ENCODE measurements at places on chromosomes 16 and 17.

DNA sequence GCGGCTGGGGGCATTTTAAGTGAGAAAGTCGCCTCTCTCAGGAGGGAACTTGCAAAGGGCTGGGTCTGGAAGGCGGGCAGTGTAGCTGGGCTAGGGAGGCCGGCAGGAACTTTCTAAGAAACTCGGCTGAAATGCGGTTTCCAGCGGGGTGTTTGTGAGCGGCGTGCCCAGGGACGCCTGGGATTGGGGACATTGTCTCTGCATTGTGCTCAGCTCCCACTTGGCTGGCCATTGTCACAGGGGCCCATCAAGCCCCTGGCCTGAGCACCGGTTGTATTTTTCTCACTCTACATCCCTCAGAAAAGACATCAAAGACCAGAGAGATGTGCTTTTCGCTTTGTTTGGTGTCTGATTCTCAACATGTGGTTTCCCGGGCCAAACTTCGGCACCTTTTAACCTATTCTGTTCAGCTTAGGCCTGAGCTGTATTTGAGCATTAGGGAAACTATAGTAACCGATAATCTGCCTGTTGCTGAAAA, 291.1 kb upstream of the IRX3 start:
- no peak for DNase-seq

GRCh38 chr16:17461951-17462729, 8.6 kb downstream of the XYLT1 start:
- peak; percentile 14 for DNase-seq

DNA sequence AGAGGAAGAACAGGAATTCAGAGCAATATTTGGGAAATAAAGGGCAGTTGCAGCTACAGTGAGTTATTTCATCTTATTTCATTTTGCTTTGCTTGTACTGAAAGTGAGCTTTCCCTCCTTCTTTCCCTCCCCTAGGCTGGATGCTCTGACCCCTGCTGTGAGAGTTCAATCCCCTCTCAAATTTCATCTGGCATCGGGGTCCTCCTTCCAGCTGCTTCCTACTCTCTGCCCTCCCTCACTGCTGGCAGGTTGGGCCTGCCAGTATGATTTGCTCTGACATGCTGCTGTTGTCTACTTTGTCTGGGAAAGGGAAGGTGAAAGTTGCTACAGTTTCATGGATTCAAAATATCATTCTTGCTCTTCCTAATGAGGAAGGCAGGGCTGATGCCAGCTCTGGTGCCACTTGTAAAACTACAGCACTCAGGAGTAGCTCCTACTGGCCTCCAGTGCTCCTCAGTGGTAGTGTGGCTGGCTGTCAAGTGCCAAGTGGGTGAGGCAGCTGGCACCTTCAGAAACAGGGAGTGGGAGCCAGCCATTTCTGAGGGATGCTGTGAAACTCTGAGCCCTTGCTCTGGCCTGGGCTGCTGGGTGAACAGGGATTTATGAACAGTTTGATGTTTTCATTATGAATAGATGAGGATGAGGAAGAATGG, 408.6 kb downstream of the HAPSTR1 start:
- no peak for DNase-seq

DNA sequence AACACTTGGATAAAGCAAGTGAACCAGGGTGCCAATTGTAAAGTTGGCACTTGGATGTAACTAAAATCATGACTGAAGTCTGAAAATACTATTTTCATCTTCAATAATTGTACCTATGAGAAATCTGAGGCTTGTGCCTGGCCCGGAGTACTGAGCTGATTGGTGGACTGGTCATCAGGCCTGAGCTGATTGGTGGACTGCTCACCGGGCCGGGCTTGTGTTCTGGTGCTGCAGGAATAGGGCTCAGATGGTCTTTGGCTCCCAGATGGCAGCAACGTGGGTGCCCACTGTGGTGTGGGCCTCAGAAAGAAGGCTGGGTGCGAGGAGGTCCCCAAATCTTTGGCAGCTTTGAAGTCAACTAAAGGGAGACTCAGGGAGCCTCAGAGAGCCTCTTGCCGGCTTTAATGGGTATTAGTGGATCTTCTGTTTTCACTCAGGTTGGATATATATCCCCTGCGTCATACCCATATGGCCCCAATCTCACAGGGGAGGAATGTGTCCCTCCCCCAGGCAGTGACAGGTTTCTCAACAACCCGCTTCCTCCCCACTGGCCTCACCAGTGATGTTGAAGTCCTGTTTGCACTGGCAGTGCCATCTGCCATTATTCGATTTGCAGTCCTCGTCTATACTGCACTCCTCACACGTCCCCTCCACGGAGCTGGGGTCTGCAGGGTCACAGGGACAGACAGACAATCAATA, 4.7 kb downstream of the UMOD start:
- no peak for DNase-seq

DNA sequence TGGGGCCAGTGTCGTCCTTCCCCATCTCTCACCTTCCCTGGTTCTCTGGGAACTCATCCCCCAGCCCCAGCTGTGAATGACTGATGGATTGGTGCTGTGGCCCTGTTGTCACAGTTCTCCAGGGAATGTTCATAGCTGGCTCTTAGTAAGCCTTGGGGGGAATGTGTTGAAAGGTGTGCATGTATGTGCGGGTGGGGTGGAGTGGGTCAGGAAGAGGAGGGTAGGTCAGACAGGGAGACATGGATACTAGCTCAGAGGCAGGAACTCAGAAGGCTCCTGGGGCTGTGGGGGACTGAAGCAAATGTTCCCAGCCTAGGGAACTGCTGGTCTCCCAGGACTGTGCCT, 4.3 kb downstream of the DLX4 start:
- DNase-seq: no peak

GRCh38 chr17:951325-952132, 28.0 kb downstream of the NXN start:
- no peak for DNase-seq

GRCh38 chr16:27108826-27109665, 42.3 kb downstream of the C16orf82 start:
- DNase-seq: no peak

DNA sequence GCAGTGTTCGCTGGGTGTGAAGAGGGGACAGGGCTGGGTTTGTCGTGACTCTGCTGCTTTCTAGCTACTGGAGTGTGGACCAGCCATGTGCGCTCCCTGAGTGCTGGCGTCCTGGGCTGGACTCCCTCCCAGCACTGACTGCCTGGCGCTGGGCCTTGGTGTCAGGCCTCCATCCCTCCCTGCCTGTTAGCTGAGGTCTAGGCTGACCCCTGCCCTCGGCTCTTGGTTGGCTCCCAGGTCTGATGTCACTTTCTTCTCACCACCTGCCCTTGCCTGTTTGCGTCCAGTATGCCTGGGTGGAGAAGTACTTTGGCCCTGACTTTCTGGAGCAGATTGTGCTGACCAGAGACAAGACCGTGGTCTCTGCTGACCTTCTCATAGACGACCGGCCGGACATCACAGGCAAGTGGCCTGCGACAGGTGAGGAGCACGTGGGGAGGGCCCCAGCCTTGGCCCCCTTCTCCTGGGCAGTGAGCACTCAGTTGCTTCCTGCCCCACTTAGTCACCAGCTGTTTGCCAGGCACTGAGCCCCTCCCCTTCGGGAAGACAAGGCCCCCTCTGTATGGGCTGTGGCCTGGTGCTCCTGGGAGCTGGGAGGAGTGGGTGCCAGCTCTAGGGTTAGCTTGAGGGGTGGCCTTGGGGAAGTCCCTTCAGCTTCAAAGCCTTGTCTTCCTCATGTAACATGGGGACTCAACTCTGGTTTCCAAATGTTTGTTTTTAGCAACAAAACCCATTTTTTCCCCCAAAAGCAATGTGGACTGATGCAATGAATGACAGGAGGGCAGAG, 41.5 kb downstream of the NT5M start:
- DNase-seq: no peak

GRCh38 chr17:37180376-37180775, 195.4 kb upstream of the C17orf78 start:
- DNase-seq: no peak

Measured in CD4-positive, alpha-beta T cell treated with Interleukin-17A for 1 hour (primary cell).